Liver (tissue), 10 donors: ENCODE measurements at places on chromosomes 6 and 20. TPM values are rescaled to one million over a fixed set of nuclear protein-coding genes. Genes with fewer than 3 reads are reported as not detected.
A peak's percentile ranks its signal among the peaks of the same experiment; 100 is the strongest.

GRCh38 chr6:11366183-11366933 lies 133.9 kb upstream of the NEDD9 start:
- H3K36me3 ChIP-seq, result no peaks in the 10 kb centered on the region
- H3K4me3 ChIP-seq, result no peak overlapping the region
- no peak for DNase-seq
- no peaks in the 10 kb centered on the region for H3K27me3 ChIP-seq

DNA sequence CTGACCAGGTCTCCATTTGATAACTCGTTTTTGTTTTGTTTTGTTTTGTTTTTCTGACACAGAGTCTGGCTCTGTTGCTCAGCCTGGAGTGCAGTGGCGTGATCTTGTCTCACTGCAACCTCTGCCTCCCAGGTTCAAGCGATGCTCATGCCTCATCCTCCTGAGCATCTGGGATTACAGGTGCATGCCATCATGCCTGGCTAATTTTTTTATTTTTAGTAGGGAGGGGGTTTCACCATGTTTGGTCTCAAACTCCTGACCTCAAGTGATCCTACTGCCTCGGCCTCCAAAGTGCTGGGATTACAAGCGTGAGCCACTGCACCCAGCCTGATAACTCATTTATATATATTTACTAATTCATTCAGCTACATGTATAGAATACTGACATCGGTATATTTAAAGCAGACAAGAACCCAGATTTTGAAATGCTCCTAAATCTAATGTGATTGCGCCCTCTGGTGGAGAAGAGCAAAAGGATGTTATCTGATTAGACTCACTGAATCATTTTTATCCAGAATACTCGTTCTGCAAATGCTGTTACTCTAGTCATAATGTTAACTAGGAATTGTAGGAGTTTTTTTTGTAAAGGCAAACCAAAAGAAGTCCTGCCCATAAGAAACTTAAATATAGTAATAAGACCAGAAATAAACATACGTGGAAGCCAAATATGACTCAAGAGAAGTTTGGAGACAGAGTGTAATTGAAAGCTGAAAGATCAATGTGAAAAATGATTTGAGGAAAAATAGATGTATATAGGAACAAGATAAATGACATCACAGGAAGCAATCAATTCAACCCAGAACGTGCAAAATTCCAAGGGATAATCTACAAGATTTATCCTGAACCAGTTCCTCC lies 5.3 kb upstream of the COL12A1 start:
- H3K4me3 ChIP-seq, result no peak overlapping the region
- H3K27me3 ChIP-seq, result peaks cover 9% of the 10 kb centered on the region
- H3K27ac ChIP-seq, result no peak overlapping the region
- DNase-seq, result no peak
- H3K4me1 ChIP-seq, result peaks cover 33% of the 10 kb centered on the region

GRCh38 chr20:5039255-5039657 lies 37.9 kb upstream of the SLC23A2 start:
- no peaks in the 10 kb centered on the region for H3K27me3 ChIP-seq
- no peak overlapping the region for H3K4me3 ChIP-seq
- no peak overlapping the region for H3K27ac ChIP-seq
- H3K36me3 ChIP-seq, result no peaks in the 10 kb centered on the region

DNA sequence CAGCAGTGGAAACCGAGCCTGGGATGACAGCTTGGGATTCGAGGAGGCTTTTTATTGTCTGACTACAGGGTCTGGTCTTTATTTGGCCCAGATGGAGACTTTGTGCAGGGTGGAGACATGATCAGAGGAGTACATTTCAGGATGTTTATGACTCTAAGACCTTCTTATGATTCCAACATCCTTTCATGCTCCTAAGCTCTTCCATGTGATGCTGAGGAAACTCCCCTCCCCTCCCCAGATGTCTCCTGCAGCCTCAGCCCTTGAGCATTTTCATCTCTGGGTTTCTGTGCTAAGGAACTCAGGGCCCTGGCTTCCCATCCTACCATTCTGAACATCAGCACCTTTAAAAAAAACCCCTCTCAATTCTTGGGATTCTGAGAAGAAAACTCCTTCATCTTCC lies 186.6 kb downstream of the SOX4 start:
- H3K4me3 ChIP-seq, result no peak overlapping the region
- no peak overlapping the region for H3K27ac ChIP-seq
- H3K27me3 ChIP-seq, result no peaks in the 10 kb centered on the region

SNTA1 gene
- 6.9 TPM for polyA plus RNA-seq

DNA sequence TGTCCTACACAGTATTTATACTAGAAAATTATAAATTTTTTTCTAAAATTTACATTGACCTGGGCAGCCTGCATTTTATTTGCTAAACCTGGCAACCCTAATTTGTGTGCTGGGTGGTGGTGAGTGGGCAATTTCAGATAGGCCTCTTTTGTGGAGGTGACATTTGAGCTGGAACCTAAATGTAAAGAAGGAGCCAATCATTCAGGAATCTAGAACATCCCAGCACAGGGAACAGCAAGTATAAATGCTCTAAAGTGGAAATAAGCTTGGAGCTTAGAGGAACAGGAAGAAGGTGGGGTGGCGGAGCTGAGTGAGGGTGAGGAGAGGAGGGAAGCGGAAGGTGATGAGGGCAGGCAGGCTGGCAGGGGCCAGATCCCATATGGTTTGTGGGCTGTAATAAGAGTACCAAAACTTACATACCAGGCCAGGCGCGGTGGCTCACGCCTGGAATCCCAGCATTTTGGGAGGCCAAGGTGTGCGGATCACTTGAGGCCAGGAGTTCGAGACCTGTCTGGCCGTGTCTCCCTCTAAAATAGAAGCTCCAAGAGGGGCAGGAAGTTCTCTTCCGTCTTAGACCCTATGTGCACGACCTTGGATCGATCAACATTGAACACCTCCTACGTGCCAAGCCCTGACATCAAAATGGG lies 549 bp upstream of the CSE1L start:
- H3K27ac ChIP-seq, result peak overlapping the region; percentile 94
- no peaks in the 10 kb centered on the region for H3K36me3 ChIP-seq
- H3K4me1 ChIP-seq, result peaks cover 15% of the 10 kb centered on the region
- no peaks in the 10 kb centered on the region for H3K27me3 ChIP-seq

- peaks cover 36% of the 10 kb centered on the region for H3K36me3 ChIP-seq
- DNase-seq, result no peak
Observed at GRCh38 chr6:56484669-56485068, 158.0 kb downstream of the DST start.

- H3K27me3 ChIP-seq, result no peaks in the 10 kb centered on the region
- DNase-seq, result no peak
- no peaks in the 10 kb centered on the region for H3K36me3 ChIP-seq
- no peak overlapping the region for H3K4me3 ChIP-seq
- no peaks in the 10 kb centered on the region for H3K4me1 ChIP-seq
Observed at GRCh38 chr6:88910922-88911778, 52.3 kb downstream of the RNGTT start.

PROKR2 gene
- polyA plus RNA-seq, result not detected

PTCRA gene
- polyA plus RNA-seq, result not detected
